ENCODE measurements at places on chromosomes 7 and 10.

DNA sequence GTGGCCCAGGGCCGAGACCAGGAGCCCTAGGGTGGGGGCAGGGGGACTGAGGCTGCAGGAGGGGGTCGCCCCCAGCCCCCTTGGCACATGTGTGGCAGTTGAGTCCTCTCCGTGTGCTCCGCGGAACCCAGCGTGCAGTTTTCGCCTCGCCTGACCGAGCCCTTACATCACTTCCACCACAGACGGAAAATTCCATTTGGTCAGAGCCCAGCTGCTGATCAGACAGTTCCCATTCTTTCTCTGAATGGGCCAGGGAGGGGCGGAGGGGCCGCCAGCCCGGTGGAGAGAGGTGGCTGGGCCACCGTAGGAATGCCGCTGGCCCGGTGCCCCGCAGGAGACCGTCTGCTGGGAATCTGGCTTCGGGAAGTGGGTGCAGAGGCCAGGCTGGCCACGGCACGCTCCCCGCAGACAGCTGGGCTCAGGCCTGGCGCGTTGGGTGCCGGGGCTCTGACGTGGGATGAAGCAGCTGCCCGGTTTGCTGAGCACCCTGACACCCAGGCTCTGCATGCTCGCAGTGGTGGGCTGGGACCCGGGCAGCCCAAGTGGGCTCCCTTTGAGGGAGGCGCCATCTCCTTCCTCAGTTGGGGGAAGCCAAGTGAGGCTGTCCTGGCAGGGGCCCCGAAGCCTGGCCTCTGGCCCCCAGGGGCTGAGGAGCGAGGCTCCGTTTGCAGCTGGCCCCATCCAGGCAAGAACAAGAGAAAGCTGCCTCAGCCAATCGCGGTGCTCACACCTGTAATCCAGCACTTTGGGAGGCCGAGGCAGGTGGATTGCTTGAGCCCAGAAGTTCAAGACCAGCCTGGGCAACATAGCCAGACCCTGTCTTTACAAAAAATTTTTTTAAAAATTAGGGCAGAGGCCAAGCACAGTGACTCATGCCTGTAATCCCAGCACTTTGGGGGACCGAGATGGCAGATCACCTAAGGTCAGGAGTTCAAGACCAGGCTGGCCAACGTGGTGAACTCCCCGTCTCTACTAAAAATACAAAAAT lies 9.9 kb downstream of the TTYH3 start:
- no peak for DNase-seq

- DNase-seq: no peak
These were observed 873.7 kb downstream of the NXPH1 start for GRCh38 chr7:9307131-9307530.

- no peak for DNase-seq
These were observed 1.9 kb downstream of the SFTPD start for GRCh38 chr10:79947083-79947415.

DNA sequence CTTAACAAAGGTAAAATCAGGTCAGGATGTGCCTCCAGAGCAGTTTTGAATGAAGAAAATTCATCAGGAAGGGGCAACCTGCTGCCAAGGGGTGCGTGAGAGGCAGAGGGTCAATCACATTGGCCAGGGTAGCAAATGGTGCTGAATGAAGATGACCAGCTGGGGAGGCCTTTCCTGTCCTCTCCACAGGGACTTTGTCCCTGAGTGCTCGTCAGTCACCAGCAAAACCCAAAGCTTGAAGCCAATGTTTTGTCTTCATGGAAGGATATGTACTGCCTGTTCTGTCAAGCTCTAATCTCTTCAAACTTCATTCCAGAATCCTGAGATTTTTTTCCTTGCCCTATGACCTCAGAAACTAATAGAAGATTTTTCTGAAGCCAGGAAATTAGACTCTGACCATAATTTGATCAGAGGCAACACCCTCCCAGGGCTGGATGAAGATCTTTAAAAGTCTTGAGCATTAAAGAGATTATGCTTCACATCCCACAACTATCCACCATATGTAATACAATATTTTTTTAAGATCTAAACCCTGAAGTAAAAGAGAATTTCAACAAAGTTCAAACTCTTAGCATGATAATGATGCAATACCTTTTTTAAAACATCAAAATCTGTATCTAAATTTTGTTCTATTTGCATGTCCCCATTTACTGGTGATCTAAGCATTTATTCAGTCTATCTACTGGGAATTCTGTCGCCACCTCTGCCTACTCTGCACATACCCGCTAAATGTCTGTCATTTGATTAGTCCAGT lies 243.0 kb downstream of the SNX13 start:
- no peak for DNase-seq

DNA sequence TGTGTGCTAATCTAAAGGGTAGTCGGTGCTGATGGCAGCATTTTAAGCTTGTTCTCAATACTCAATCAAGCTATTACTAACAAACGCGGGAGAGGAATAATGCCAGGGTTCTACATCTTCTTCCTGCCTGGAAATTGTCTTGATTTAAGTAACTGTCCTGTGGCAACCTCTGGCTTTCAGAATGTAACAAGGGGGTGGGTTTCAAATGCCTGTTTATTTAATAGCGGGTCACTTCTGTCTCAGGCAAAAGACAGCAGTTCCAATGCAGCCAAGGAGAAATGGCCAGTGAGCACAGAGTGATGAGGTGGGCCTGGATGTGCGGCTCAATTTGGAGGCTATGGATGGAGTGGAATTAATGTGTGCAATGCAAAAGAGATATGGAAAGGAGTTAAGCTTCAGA lies 692.4 kb downstream of the KCNMA1 start:
- no peak for DNase-seq

GRCh38 chr10:95352684-95353083 lies 61.9 kb upstream of the PDLIM1 start:
- no peak for DNase-seq

DNA sequence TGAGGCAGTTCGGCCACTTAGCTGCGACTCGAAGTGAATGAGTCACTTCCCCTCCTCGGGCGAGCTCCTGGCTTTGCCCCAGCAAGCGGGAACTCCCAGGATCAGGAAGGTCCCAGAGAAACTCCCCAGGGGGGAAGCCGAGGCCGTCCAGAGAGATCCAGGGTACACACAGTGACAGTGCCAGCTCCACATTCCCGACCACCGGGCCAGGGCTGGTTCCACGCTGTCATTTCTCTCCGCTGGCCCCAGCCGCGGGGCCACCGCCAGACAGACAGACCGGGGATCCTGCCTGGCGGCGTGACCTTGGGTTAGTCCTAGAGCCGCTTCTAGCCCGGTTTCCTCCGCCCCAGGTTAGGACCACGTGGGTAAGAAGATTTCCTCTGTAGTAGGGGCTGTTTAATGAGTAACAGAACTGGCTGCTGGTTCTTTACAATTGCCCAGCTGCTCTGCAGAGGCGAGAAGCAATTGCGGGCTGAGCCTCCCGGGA lies 463 bp upstream of the UPP1 start:
- DNase-seq: no peak

- no peak for DNase-seq
These were observed 416.8 kb upstream of the SEMA3A start for GRCh38 chr7:84611391-84611790.

DNA sequence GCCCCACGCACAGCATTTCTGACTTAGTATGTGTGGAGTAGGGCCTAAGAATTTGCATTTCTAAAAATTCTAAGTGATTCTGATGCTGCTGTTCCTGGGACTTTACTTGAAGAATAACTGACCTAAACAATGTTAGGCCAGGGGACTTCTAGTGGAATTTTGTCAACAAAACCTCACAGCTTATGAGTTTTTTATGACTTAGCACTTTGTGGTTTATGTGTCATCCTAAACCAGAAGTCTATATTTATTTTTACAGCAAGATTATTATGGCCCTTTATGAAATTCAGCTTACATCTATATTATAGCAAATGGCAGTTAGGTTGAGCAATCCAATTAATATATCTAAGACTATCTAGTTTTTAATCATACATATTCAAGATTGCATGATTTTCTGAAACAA lies 24.6 kb upstream of the BET1 start:
- no peak for DNase-seq
